Breast epithelium (tissue), 4 donors: ENCODE measurements at places on chromosomes 5 and 9. TPM values are rescaled to one million over a fixed set of nuclear protein-coding genes. Genes with fewer than 3 reads are reported as not detected.

GRCh38 chr5:28729067-28729466 is 1690.7 kb upstream of the CDH9 start:
- no peaks in the 10 kb centered on the region for H3K4me1 ChIP-seq
- H3K36me3 ChIP-seq, result no peaks in the 10 kb centered on the region

DNA sequence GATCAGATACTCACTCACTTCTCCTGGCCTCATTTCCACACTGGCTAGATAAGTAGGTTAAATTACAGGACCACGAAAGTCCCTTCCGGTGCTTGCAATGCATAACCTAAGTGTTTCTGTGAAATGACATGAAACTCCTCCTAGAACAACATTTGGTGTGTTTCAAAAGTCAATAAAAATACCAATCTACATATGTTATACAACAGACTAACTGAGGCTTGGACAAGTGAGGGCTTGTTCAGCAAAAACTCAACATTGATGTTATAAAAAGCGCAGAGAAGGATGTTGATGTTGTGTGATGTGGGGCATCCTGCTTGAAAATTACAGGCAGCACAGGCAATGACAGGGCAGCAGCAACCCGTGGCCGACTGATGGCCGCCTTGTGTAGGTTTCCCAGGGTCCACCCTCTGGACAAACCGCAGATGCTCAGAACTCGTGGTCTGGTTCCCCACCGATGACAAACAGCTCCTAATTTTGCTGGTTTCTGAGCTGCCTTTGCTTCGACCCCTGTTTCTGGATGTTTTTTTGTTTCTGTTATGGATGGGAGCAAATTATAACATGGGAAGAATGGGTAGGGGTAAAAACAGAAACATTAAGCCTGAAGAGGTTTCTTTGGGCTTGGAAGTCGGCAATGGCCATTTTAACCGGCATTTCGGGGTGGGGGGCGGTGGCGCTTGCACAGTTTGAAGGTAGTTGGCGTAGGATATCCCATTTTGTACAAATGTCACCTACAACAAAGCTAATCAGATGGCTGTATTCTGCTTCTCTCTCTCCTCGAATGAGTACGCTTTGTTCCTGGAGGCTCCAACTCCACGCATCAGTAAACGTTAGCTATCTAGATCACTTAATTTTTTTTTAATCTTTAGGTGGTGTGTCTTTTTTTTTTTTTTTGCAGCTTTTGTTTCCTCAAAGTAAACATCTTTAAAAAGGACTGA is 116.1 kb downstream of the PDZD2 start:
- H3K4me3 ChIP-seq, result no peak overlapping the region
- H3K36me3 ChIP-seq, result no peaks in the 10 kb centered on the region
- no peak overlapping the region for H3K27ac ChIP-seq
- no peak for DNase-seq

The TBC1D2 gene
- total RNA-seq, result 13.6 TPM

- H3K4me1 ChIP-seq, result no peaks in the 10 kb centered on the region
- H3K36me3 ChIP-seq, result no peaks in the 10 kb centered on the region
- DNase-seq, result no peak
- no peaks in the 10 kb centered on the region for H3K27me3 ChIP-seq
- no peak overlapping the region for H3K27ac ChIP-seq
Observed at GRCh38 chr5:21663082-21663481, 1190.1 kb downstream of the CDH12 start.

The SLC6A3 gene
- 0.32 TPM for total RNA-seq

GRCh38 chr9:110874963-110875674 is 163.2 kb downstream of the LPAR1 start:
- no peak overlapping the region for H3K27ac ChIP-seq
- H3K4me3 ChIP-seq, result no peak overlapping the region
- H3K36me3 ChIP-seq, result no peaks in the 10 kb centered on the region
- no peaks in the 10 kb centered on the region for H3K27me3 ChIP-seq
- H3K4me1 ChIP-seq, result no peaks in the 10 kb centered on the region

The CTXN3 gene
- not detected for total RNA-seq

GRCh38 chr5:861442-862366 is 10.9 kb upstream of the ZDHHC11 start:
- no peaks in the 10 kb centered on the region for H3K27me3 ChIP-seq
- H3K4me3 ChIP-seq, result no peak overlapping the region
- H3K36me3 ChIP-seq, result no peaks in the 10 kb centered on the region
- no peak overlapping the region for H3K27ac ChIP-seq
